ENCODE measurements at places on chromosomes 6 and 20.

GRCh38 chr20:46804126-46804525, 90.5 kb upstream of the EYA2 start:
- peak; percentile 7 for DNase-seq

- DNase-seq, result no peak
Measured at GRCh38 chr6:87641065-87641692, 51.2 kb downstream of the ORC3 start.

DNA sequence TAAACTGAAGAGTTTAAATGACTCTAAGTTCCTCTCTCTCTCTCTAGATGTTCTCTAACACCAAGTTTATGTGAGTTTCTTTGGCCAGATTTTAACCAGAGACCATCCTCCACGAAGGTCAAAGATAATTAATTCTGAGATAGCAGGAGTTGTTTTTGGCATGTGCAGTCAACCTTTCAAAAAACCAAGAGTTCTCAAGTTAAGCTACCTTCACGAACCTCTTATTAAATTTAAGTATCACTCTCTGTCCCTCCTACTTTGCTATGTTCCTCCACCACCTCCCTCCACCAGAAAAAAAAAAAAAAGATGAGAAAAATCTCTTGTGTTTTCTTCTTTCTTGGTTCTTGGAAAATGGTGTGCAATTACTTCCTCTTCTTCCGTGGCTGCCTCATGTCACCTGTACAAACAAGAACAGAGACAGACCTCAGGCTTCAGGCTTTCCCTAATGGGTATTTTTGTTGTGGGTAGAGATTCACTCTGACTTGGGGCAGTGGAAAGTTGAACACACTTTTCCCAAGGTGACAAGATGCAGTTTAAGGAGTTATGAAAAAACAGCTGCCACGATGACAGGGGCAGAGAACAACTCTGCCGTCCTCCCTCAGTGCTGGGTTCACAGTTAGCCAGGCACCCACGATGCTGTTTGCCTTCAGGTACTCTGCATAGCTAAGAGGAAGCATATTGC, 64.3 kb downstream of the ADTRP start:
- no peak for DNase-seq

- peak; percentile 76 for DNase-seq
Measured at GRCh38 chr6:4774715-4775493, 1.3 kb upstream of the CDYL start.

DNA sequence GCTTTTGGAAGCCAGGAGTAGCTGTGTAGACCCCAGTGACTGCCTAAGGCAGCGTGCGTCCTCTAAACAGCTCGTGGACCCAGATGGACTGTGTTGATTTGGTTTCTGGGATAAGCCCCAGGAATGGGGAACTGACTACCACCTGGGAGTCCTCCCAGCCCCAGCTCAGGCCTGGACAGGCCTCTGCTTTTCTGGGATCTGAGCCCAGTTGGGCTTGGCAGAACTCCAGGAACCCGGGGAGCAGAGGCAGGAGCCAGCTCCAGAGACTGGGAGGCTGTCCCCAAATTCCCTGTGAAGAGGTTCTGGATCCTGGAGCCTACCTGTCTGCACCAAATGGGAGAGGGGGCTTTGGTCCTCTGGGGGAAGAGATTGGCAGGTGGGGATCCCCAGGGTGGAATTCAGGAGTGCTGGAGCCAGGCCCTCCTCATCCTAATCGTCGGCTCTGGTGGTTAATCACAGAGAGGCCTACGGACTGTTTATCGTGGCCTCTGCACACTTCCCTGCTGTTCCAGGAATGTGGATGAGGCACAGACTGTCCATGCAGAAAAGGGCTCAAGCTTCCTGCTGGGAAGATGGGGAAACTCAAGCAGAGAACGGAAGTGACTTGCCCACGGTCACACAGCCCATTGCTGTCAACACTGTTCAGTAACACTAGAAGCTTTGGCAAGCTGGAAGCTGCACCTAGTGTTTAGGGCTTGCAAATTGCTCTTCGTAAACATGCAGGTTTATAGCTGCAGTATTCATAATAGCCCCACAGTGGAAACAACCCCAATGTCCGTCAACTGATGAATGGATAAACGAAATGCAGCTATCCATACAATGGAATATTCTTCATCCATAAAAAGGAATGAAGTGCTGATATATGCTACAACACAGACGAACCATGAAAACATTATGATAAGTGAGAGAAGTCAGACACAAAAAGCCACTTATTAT, 100.6 kb downstream of the KCNB1 start:
- DNase-seq, result no peak

DNA sequence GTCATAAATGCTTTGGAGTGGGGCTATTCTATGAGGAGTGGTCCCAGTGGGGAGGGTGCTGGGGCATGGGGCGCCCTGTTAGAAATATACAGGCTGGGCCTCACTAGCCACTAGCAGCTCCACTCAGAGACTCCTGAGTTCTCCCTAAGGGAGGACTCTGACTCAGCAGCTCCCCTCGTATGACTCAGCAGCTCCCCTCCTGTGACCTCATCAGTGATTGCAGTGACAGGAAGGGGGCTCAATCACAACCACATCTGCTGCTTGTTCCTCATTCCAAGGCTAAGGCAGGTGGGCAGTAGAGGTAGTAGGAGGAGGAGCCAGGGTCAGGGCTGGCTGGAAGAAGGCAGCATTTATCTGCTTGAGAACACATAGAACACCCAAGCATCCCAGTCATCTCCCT, 73.7 kb downstream of the PRND start:
- DNase-seq, result peak; percentile 76

DNA sequence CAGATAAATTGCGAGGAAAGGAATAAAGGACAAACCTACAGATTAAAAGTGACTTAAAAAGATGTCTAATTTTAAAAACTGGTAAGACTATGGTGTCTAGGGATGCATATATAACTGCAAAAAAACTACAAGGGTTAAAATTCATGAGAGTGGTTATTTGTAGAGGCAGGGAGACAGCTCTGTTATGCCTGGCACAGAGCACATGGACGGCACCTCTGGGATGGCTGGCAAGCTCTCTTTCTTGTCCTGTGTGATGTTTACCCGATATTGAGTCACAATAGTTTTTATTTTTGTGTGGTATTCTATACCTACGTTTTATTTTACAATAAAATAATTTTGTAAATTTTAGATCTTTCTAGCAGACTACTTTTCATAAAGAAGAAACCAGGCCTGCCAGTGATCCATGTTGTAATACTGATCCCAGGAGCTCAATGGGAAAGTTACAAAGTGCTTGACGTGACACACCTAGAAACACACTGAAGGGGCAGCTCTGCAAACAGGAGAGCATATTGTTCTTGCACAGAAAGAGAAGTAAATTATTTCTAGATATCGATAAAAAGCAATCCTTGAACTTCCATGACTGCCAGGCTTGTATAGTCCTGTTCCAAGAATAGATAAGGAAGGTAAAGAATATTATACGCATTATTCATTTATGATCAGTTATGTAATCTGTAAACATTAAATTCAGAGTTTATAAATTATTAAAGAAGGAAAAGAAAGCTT, 290.0 kb downstream of the PTPRK start:
- DNase-seq, result no peak
